ENCODE measurements at places on chromosomes 3 and 15.
A peak's percentile ranks its signal among the peaks of the same experiment; 100 is the strongest.

DNA sequence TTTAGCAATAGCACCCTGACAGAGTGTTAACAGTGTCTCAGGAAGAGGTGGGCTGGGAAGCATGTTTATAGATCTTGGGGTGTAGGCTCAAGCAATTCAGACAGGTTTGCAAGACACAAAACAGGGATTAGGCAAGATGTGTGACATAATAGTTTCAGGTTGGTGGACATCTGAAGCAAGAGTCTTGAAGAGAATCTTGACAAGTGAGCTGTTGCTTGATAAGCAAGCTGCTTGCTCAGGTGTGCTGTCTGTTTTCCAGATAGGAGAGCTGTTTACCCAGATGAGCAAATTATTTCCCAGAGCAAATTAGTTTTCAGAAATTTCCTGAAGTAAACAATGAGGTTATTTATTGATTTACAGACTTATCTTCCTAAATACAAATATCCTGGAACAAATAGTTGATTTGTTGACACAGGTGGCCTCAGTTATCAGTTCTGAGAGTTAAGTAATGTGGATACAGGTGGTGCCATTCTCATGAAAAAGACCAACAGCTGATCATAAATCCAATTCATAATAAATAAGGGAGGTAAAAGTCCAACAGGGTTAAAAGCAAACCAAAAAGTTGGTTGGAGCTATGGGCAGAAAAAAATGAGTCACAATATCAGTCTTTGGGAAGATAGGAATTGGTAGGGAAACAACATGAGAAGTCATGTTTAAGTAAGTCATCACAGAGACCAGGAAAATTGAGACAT lies 437.3 kb downstream of the TBL1XR1 start:
- no peak for DNase-seq

DNA sequence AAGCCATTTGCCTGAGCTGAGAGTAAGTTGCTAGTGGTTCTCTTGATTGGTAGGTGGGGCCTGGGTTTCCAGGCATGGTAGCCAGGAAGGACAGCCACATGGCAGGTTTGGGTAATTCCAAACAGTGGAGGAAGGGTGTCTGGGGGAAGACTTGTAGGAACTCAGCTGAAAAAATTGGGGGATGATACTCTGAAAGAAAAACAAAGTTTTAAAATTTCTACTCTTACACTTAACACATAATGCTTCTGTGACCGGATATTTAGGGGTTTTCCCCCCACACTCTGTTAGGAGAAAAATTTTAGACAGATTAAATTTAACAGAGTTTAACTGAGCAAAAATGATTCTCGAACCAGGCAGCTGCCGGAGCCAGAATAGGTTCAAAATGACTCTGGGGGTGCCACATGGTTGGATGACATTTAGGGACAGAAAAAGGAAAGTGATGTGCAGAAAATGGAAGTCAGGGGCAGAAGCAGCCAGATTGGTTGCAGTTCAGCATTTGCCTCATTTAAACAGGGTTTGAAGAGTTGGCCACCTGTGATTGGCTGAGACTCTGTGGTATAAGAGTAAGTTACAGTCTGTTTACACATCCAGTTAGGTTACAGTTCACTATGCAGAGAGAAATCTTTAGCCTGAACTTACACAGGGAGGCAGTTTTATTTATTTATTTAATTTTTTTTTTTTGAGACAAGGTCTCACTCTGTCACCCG lies 8.1 kb downstream of the B2M start:
- no peak for DNase-seq

- DNase-seq, result no peak
Observed at GRCh38 chr3:164918905-164919304, 159.4 kb downstream of the SI start.

DNA sequence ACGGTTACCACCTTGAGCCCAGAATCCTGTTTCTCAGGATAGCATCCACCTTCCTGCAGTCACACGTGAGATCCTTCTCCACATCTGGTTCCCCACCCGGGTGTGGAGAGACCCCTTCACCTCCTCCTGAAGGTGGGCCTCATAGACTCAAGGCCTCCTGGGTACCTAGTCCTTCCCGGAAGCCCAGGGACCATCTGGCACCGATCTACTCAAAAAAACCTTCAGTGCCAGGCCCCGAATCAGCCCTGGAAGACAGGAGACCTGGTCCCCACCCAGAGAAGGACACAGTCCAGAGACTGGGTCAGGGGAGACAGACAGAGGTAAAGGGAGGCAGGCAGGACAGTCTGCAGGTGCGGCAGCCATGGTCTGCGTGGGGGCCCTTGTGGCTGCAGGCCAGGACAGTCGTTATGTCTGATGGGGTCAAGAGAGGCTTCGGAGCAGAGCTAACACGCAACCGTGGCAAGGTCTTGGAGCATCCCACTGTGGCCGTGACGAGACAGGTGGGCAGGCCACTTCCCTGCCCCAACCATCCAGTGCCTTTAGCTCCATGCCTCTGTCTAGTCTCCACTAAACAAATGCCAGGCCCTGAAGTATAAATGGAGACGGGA lies 112.2 kb upstream of the ABHD17C start:
- DNase-seq, result no peak

- DNase-seq, result no peak
Observed at GRCh38 chr15:58264053-58264971, 126.1 kb downstream of the AQP9 start.

DNA sequence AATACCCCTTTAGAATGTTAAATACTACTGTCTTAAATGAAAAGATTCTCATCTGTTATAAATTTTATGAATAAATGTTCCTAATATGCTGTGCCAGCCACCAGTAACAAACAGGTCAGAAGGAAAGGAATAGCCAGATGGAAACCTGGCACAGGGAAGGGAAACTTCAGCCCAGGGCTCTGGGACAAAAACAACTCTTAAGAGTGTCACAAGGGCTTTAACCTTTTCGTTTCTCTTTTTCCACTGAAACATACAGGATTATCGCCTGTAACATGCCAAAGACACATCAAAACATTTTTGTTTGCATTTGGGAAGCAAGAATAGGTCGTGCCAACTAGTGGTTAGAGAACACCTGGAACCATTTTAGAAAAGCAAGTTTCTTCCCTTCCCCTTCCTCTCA lies 109.0 kb upstream of the NEDD4 start:
- DNase-seq, result no peak

DNA sequence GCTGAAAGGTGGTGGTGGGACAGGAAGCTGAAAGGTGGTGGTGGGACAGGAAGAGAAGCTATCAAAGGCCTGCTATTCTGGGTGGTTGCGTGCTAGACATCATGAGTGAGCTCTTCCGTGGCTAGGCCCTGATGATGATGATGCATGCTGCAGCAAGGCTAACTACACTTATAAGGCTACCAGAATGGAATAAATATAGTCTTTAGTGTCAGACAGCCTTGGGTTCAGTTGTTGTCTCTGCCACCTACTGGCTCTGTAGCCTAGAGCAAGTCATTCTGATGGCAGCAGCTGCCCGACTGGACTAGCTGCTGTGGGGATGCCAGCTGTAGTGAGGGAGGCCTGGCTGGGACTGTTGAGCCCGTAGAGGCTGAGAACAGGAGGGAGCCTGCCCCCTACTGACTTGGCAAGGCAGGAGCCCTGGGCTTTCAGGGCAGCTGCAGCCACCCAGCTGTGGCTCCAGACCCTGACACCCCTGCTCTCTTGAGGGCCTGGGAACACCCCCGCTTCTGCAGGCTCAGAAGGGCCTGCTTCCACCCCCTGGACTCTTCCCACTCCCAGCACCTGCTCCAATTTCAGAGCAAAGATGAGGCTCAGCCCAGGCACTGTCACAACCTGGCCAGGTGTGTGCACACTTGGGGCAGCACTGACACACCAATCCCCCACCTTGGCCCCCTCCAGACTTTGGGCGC lies 21.4 kb upstream of the ZBED2 start:
- DNase-seq, result peak; percentile 13

GRCh38 chr15:101559952-101560351 lies 70.4 kb upstream of the PCSK6 start:
- no peak for DNase-seq

All from stromal cell of bone marrow (primary cell).